NCI-H187 (cell line): ENCODE measurements at places on chromosomes 12 and 14.

DNA sequence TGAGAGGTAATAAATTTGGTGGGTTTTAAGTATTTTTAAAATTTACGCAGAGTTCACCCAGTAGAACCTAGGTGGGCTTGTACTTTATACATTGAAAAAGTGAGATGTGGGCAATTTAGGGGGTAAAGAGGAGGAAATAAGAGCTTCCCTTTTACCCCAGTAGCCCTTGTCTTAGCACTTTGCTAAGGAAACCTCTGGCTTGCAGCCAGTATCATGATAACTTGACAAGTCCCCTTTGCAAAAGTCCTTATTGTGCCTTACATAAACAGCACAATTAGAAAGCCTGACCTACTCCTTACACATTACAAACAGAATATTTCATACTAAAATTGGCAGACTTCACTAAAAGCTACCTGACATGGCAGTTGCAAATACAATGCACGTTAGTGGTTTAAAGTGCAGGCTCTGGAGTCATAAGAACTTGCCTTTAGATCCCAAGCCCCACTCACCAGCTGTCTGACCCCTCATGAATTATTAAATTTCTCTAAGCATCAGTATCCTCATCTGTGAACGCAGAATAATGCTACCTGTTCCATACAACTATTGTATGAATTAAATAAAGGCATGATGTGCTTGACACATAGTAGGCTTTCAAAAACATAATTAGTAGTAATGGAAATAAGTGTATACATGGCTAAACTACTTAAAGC lies 53.2 kb upstream of the NELL2 start:
- no peak for DNase-seq

DNA sequence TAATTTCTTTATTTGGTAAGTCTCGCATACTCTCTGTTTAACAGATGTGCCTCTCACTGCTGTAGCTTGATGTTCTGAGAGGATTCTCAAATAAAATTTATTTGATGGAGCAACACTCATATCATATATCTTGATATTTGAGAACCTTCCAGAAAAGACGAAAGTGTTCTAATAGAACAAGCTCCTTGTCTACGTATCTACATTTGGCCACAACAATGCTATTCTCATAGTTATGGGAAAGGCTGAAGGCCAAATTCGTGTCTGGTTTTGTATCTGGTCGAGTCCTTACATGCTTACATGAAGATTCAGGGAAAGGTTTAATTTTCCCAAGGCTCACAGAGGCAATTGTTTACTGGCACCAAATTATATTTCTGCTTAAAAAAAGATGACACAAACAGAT lies 186.7 kb upstream of the SLC38A2 start:
- DNase-seq, result no peak

GRCh38 chr12:91182636-91183455 lies at the start of gene DCN:
Gene DCN (minus strand): TSS chr12:91182817. CDS start chr12:91178552, 4,265 bp downstream.
- no peak for DNase-seq

GRCh38 chr12:28089338-28089737 lies 100.9 kb upstream of the CCDC91 start:
- no peak for DNase-seq

GRCh38 chr14:24978862-24979724 lies 70.9 kb downstream of the STXBP6 start:
- DNase-seq, result no peak

GRCh38 chr12:95810411-95810810 lies 19.8 kb upstream of the NTN4 start:
- no peak for DNase-seq

DNA sequence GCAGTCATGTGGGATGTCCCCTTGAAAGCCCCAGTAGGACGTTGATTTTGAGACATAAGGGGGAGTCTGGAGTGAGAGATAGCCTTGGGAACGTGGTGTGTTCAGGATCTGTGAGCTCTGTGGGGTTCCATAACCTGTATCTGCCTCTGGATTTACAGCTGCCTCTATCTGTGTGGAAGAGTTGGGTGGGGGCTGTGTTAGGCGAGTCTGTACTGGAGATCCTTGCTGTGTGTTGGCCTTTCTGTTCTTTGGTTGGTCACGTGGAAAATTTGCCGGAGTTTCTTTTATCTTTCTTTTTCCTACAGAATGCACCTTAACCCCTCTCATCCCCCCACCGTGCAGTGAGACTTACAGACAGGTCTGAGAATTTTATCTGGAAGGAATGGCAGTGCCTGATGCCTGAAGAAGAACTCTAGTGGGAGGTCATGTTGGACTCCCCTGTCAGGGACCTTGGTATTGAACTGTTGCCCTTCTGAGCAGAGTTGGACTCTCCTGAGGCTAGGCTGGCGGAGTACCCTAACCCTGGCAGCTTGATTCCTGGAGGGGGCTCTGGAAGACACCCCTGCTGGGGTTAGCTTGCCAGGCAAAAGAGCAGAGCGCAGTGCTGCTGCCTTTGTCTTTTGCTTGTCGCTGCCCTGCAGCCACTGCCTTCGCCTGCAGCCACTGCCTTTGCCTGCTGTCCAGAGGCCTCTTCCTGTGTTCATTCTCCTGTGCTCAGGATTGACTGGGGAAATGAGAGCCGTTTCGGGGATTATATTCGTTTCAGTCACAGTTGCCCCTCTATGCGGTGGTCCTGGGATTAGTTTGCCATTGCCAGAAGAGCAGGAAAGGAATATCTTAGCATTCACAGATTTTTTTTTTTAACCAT lies 34.1 kb downstream of the ZNF664 start:
- no peak for DNase-seq

- no peak for DNase-seq
Measured at GRCh38 chr12:18165422-18165871, 75.5 kb upstream of the RERGL start.

DNA sequence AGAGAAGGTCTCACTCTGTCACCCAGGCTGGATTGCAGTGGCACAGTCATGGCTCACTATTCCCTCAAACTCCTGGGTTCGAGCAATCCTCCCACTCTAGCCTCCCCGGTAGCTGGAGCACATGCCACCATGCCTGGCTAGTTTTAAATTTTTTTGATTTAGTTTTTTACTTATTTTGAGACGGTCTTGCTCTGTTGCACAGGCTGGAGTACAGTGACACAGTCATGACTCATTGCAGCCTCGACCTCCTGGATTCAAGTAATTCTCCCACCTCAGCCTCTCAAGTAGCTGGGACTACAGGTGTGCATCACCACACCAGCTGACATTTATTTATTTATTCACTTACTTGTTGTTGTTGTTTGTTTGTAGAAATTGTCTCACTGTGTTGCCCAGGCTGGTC lies 22.2 kb upstream of the DIP2B start:
- no peak for DNase-seq

- no peak for DNase-seq
Measured at GRCh38 chr12:68951652-68952051, 18.7 kb upstream of the CPM start.

- DNase-seq, result no peak
Measured at GRCh38 chr12:6234214-6234613, 34.0 kb downstream of the CD9 start.

DNA sequence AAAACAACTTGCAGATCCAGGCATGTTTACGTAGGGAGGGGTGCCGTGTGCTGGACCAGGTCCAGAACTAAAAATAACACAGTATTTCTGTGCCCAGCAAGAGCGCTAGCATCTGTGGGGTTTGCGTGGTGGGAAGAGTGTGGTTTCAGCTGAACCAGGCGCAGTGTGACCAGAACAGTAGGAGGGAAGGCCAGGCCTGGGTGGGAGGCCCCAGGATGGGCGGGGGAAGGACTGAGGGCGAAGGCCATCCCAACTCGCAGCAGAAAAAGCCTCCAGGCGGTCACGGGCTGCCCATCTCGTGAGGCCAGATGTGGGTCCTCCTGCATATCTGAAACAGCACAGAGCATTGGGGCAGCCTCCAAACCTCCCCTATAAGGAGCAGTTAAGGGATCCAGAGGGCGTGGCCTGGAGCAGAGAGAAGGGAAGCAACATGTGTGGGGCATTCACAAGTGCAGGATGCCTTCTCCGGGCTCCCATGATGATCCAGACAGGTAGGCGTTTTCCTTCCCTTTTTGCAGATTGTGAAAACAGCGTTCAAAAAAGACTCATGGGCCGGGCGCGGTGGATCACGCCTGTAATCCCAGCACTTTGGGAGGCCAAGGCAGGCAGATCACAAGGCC lies 17.8 kb upstream of the CD9 start:
- peak; percentile 58 for DNase-seq

DNA sequence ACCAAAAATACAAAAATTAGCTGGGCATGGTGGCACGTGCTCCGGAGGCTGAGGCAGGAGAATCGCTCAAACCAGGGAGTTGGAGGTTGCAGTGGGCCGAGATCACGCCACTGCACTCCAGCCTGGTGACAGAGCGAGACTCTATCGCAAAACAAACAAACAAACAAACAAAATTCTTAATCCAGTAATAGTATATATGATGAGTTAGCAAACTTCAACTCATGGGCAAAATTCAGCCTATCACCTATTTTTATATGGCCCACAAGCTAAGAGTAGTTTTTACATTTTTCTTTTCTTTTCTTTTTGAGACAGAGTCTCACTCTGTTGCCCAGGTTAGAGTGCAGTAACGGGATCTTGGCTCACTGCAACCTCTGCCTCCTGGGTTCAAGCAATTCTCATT lies 14.9 kb downstream of the ATF7 start:
- DNase-seq, result no peak

DNA sequence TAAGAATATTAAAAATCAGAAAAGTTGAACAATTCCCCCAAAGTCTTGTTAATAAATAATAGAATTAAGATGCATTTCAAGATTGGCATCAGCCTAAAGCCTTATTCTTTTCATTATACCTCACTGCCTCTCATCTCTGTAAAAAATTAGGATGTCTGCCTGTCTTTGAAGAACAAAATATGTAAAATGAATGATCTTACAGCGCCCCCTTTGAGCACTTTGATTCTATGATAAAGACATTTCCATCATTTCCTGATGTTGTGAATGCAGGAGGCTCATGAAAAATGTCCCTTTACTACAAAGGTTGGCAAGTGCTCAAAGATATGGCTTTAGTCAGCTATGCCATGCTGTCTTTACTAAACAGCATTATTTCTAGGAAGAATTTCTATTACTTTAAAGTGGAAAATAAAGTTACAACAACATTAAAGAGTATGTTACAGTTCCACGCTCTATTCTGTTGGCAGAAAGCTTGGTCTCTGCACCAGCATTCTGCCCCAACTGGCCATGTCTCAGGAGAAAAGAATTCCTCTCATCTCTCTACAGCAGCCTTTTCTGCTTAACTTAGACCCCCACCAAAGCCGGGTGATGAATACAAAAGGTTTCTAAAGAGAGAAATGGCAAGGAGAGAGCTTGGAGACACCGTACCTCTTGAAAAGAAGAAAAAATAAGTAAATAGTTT lies 95.1 kb downstream of the LLPH start:
- DNase-seq, result no peak

DNA sequence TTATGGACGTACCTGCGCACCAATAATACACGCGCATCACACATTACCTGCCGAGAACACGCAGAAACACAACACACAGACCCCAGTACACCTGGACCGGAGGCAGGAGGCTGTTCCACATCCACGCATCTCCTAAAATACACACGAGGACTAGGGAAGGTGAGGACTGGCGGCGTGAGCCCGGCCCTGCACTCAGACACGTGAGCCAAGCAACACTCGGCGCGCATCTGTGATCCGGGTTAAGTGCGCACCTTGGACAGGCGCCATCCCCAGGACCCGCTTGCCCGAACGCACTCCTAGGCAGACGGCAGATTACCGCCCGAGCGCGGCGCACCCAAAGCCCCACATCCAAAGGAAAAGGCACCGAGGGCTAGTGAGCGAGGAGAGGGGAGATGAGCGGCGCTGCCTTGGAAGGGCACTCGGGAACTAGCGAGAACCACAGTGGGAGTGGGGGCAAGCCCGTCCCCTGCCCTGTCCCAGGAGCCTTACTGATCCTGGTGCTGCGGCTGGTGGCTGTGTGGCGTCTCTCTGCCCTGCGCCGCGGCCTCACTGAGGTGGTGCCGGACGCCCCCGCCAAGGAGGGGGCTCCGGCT lies 417 bp downstream of the GLS2 start:
- DNase-seq, result peak; percentile 60

DNA sequence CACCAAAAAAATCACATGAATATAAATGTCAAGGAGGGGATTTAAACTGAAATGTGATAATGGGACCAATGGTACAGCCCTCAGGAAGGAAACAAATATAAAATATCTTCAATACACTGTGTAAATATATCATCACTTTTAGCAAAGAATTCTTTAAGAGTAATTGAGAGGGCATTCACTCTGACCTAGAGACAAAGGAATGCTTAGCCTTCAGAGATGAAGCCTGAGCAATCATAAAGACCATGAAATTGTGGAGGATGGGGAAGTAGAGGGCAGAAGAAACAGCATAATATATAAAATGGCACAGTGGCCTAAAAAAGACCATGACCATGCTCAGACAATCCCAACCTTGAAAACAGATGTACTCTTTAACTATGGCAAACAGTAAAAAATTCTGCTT lies 20.4 kb downstream of the YAF2 start:
- DNase-seq, result no peak

DNA sequence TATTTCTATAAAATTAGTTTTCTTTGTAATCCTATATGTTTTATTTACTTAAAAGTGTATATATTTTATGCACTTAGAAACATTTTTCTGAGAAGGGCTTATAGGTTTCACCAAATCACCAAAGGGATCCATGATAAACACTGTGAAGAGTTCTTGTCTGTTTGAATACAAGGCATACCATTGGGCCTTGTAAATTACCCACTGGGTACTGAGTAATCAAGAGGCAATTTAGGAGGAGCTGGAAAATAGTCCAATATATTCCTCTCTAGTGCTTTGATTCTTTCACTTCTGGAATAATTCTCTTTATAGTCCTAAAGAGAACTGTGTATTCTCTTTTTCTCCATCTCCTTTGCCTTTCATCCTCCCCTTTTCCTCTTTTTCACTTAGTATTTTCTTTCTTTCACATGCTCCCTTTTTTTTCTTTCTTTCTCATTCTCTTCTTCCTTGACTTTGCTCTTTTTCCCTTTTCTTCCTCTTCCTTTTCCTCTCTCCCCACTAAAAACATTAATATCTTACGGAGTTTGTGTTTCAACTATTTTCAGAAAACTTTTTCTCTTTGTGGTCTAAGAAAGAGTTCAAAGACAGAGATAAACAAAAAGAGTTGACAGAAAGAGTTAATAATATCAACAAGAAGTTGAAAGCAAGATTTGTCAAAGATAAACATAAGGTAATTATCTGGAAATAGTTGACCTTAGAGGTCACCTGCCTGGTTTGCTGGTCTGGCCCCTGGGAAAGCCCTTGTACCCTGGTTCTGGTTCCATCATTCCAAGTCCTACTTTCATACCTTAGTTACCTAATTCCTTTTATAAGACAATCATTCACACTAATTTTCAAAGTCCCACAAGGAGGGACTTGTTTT lies 435.3 kb downstream of the RAD51B start:
- no peak for DNase-seq

GRCh38 chr14:96727491-96727890 lies 69.7 kb upstream of the VRK1 start:
- DNase-seq, result no peak

- DNase-seq, result no peak
Measured at GRCh38 chr14:103808403-103809001, 38.9 kb downstream of the PPP1R13B start.

DNA sequence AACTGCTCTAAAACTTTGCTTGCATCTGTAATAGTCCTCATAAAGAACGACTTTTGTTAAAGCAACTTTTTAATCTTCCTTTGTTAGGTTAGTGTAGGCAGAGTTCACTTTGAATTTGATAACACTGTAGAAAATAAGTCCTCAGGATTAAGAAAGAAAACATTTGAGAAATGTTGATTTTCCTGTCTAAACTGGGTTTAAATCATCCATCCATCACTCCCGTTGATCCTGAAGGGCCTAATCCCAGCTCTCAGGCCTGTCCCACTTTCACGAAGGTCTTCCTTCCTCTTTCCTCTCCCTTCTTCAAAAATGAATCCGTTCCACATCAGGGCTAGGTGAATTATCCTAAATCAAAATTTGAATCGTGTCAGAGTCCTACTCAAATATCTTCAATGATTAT lies 36.9 kb downstream of the SLC2A14 start:
- DNase-seq, result no peak

- no peak for DNase-seq
Measured at GRCh38 chr12:132319359-132319950, 9.9 kb downstream of the GALNT9 start.
